ENCODE measurements at places on chromosomes 4 and X.

GRCh38 chrX:7025471-7025870 is 122.0 kb upstream of the STS start:
- DNase-seq = no peak

- no peak for DNase-seq
Observed at GRCh38 chr4:136985683-136986082, 546.6 kb downstream of the PCDH18 start.

- DNase-seq = peak; percentile 49
Observed at GRCh38 chrX:44401151-44401550, 57.7 kb upstream of the EFHC2 start.

- DNase-seq = no peak
Observed at GRCh38 chr4:94365304-94365703, 22.7 kb upstream of the HPGDS start.

GRCh38 chr4:121191361-121191760 is 27.2 kb upstream of the TNIP3 start:
- DNase-seq = no peak

DNA sequence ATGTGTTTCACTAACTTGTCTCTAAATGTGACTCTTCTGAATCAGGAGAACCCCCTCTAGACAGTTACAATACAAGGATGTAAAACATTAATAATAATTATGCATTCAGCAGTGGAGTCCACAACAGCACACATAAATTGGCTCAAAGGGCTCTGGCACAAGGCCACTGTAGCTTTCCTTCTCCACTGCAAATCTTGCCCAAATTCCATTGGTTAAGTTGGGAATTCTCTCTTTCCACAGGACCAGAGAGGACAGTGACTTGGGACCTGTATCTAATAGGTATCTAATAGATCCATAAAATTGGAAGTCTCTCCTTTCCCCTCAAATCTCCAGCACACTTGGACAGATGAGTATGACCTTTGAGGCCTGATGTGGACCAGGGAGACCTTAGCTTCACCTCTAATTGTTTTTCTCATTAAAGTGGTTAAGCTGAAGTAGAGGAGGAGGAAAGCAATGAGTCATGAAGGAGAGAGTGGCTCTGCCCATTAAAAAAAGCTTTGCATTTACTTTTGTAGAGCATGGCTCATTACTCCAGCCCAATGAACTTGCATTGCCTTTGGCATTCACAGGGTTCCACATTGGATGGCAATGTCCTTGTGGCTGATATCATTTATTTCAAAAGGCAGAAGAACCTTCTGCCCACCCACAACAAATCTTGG is 72.3 kb upstream of the SH3RF1 start:
- DNase-seq = no peak

DNA sequence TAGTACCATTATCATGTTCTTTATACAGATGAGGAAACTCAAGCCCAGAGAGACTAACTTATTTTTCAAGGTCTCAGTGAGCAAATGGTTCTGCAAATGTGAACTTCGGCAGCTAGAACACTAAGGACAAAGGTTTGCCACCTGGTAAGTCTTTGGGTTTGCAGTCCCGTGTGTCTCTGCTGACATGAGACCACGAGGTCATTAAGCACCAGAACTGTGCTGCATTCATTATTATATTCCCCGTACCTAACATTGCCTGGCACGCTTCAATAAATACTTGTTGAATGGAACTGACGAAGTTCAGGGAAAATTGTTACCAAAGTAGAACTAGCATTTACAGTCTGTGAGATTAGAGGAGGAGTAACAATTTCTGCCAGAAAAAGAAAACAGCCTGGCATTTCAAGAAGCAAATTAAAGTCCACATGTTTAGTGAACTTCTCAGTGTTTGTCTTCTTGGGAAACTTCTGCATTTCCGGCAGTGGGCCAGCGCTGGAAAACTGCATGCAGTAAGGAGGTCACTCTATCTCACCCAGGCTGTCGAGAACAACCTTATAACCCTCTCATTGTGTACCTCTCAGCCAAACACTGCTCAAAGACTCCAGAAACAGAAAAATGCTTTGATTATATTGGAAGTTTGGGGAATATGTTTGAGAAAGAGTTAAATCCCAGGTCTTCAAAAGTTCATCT is 67.4 kb upstream of the CPEB2 start:
- no peak for DNase-seq

GRCh38 chr4:87908336-87908735 is 67.2 kb upstream of the SPP1 start:
- DNase-seq = no peak

GRCh38 chr4:183554878-183555585 is 50.2 kb downstream of the ING2 start:
- no peak for DNase-seq

DNA sequence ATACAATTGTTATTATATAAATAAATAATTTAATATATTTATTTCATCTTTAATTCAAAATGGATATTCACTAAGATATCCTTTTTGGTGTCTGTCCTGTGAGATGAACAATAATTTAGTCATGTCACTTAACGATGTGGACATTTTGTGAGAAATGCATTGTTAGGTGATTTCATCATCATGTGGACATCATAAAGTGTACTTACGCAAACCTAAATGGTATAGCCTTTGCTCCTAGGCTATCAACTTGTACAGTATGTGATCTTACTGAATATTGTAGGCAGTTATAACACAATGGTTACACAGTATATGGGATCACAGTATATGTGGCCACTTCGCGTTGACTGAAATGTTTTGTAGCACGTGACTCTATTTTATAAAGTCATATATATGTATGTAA is 20.2 kb upstream of the CHRNA9 start:
- DNase-seq = peak; percentile 93

GRCh38 chr4:70778888-70779422 is 57.2 kb downstream of the RUFY3 start:
- DNase-seq = peak; percentile 66

DNA sequence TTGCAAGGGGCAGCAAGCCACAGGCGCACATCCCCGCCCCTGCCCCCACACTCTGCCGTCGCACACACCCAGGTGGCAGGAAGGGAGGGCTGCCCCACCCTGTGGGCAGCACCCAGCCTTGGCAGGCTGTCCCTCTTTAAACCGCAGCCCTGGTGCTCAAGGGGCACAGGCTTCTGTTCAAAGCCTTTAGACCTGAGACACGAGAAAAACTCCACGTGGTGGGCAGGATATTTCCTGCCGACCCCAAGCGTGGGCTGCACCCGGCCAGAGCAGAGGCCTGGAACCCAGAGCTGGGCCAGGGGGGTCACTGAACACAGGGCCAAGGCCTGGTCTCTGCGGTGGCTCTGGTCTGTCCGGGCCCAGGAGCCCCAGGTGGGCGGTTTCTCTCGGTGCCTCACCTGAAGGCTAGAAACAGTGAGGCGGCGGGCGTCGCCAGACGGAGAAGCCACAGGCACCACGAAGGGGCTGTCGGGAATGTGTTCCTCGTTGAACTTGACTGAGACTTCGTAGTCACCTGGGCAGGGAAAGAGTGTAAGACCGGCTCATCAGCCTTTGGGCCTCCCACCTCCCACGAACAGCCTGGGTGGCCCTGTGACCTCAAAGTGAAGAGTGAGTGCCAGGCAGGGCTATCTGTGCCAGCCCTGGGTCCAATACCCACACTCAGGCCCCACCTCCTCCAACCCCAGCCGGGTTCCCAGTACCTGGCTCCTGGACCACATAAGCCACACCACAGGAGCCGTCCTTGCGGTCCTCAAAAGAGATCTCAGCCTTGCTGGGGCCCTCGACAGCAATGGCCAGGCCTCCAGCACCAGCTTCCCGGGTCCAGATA is 23.0 kb downstream of the FLNA start:
- DNase-seq = no peak

DNA sequence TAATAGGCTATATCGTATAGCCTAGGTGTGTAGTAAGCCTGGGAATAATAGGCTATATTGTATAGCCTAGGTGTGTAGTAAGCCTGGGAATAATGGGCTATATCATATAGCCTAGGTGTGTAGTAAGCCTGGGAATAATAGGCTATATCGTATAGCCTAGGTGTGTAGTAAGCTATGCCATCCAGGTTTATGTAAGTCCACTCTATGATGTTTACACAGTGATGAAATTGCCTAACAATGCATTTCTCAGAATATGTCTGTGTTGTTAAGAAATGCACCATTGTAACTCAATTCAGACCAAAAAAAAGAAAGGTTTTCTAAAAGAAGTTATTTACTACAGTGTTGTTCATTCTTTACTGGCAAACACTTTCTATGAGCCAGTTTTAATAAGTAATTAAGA is 1387.2 kb downstream of the STIM2 start:
- DNase-seq = no peak

- DNase-seq = no peak
Observed at GRCh38 chr4:187286525-187286924, 562.9 kb upstream of the FAT1 start.

DNA sequence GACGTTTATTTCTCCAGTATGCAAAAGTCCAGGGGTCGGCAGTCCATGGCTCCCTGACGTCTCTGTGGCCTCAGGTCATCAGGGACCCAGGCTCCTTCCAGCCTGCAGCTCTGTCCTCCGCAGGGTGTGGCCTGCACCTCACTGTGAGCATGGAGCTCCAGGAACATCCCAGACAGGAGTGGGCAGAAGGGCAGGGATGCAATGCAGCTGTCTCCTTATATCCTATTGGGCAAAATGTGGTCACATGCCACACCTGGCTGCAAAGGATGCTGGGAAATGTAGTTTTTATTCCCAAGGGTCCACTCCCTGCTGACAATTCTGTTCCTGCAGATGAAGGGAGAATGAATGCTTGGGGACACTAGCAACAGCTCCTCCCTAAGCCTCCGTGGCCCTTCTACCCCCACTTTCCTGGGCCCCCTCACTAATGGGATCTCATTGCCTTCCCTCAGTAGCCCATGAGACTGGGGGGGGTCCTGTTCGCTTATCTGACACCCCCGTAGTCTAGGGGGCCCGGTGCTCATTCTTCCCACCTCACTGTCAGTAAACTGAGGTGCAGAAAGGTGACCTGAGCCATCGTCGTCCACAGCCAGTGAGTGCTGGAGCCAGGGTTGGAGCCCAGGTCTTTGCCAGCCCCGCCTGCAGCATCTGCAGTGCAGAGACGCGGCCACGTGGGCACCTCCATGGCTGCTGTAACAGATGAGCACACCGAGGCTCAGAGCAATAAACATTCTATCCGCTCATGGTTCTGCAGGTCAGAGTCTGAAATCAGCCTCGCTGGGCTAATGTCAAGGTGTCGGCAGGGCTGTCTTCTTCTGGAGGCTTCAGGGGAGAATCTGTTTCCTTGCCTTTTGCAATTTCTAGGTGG is 5.9 kb upstream of the GRPEL1 start:
- peak; percentile 24 for DNase-seq

All from inflammatory macrophage treated with lipopolysaccharide for 4 hours (primary cell).